ENCODE measurements at places on chromosomes 3 and 15.

- DNase-seq, result no peak
Measured at GRCh38 chr15:92305343-92305742, 88.3 kb upstream of the ST8SIA2 start.

DNA sequence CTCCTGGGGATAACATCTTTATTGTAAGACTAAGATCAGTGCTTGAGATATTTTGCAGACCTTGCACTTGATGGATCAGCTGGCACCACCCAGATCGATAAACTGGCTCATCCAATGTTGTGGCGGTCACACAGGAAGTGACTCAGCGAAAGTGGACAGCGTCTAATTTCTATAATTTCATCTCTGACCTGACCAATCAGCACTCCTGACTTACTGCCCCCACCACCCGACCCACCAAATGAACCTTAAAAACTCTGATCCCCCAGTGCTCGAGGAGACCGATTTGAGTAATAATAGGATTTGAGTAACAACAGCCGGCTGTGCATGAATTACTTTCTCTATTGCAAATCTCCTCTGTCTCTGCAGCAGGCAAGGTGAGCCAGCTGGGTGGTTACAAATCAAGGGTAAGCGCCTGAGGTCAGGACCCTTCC lies 62.7 kb upstream of the RNU6-1 start:
- DNase-seq, result no peak

- no peak for DNase-seq
Measured at GRCh38 chr15:101359365-101359947, 64.4 kb upstream of the SNRPA1 start.

GRCh38 chr3:46858456-46858855 lies 4.8 kb downstream of the MYL3 start:
- DNase-seq, result peak; percentile 33

- no peak for DNase-seq
Measured at GRCh38 chr3:4866866-4867265, 112.4 kb upstream of the BHLHE40 start.

DNA sequence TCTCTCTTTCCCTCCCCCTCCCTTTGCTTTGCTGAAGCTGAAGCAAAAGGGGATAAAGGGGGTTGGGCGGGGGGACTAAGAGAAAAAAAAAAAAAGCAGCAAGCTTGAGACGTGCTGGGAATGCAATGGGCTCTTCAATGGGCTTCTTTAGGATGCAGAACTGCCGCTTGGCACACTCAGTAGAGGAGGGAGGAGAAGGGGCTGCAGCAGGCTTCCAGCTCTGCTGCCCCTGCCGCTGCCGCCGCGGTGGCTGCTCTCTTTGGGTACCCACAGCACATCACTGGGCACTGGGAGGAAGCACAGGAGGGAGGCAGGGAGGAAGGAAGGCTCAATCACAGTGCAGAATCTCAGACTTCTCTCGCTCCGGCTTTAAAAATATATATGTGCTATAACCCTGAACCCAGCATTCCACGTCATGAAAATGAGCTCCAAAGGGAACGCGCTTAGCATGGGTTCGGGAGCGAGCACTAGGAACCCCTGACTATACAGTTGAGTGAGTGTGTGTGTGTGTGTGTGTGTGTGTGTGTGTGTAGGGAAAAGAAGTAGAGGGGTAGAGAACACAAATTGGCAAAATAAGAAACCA lies 3.5 kb downstream of the SLITRK3 start:
- no peak for DNase-seq

GRCh38 chr3:28682121-28682520 lies 333.5 kb upstream of the AZI2 start:
- no peak for DNase-seq

DNA sequence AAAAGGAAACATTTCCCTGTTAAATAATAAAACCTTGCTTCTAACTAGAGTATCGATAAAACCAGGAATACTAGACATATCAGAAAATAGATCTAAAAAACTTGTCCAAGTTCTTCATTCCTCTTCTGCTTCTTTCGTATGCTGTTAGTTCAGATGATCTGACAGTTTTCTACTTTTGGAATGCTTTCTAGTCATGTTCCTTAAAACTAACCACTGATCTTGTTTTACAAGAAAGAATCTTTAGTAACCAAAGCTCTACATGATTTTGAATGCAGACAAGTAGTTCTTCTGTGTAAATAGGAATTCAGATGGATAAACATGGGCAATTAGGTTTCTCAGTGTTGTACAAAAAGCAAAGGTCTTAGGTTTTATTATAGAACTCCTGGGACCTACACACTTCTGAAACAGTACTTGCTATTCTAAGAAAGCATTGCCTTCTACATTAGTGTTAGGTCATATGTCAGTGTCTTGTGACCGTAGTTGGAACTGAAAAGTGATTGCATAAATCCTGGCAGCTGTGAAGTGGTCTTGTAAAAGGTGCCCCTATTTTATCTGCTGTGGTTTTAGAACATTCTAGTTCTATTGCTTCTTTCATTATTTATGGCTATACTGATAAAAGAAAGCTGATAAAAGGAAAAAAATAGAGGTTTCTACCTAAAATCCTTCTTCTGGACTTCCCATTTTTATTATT lies 40.7 kb downstream of the SNRK start:
- no peak for DNase-seq

DNA sequence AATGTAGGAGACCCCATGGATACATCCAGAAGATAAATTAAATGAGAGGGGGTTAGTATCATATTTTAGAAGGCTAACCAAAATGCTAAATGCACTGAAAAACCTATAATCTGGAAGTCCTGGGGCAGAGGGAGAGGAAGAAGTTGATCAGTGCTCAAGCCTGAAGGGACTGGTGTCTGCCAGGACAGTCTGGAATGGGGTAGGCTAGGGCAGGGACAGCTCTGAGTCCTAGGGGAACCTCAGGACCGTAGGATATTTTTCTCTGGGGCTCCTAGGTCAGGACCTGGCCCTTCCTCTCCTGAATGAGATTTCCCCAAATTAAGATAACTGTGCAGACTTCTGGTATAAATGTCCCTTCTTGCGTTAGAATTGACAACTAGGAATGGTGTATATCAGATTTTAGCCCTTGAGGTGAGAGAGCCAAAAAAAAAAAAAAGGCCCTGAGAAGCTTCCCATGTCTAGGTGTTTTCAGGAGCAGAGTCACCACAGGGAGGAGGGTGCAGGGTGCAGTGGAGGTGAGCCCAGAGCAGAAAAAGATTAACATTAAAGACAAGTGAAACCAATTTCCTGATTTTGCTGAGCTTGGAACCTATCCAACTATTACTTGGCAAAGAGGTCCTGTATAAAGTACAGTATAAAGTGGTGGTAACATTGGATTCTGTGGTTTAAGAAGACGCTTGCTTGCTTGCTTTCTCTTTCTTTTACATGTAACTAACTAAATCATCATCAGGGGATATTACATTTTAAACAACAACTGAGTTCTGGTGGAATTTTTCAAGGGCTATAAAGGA lies 63.5 kb downstream of the HACD2 start:
- no peak for DNase-seq

- no peak for DNase-seq
Measured at GRCh38 chr3:100164743-100165142, 50.4 kb upstream of the FILIP1L start.

DNA sequence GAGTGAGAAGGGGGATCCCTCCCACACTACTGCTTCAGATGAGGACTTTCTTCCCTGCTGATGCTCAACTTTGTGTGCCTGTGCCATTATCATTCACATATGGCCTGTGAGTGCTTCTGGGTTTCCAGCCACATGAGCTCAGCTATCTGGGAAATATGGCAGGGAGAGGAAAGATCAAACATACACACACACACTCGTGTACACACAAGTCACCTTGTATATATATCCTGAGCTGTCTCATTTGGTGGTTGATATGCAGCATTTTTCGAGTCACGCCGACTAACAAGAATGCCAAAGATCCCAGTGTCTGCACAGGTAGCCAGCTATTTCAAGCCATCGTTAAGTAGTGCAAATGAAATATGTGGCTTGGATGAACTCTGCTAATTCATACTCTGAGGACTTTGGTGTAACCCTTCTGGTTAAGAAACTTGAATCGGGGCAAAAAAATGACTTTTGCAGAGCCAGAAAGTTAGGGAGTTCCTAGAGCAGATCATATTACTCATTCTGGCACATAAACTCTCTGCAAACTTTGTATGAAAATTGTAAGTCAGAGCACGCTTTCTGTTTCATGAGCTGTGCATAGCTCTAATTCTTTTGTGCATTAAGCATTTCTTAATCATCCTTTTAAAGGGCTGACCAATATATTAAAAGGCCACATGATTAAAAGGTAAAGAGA lies 24.9 kb upstream of the WNT5A start:
- DNase-seq, result no peak

DNA sequence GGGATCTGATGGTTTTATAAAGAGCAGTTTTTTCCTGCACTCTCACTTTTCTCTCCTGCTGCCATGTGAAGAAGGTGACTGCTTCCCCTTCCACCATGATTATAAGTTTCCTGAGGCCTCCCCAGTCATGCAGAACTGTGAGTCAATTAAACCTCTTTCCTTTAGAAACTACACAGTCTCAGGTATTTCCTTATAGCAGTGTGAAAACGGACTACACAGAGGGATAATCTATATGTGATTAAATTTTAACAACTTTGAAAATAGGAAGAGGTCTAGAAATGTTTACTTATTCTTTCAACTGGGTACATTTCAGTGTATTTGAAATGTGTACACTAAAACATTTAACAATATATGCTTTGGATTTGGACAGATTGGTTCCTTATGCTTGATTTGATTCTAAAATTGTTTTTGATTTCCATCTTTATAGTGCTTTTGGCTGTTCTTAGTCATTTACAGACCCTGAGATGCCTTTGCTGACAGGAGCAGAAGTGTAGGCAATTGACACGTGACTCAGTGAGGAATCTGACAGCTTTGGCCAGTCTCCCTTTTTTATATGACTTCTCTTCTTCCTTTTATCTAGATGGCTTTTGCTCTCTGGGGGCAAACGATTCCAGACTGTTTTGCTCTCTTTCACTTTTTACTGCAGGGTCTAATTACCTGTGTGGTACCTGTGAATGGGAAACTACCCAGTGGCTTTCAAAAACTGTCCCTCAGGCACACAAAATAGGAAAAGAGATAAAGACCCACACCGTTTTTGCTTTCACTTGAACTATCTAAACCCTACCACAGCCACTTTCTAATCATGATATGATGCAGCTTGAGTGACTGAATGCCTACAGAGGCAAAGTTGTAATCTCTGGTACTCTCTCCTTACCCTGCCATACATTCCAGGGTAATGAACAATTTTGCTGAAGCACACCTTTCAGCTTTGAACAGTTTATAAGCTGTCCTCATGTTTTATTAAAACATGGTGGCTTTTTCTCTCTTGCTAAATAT lies 422.6 kb downstream of the ROBO1 start:
- no peak for DNase-seq

DNA sequence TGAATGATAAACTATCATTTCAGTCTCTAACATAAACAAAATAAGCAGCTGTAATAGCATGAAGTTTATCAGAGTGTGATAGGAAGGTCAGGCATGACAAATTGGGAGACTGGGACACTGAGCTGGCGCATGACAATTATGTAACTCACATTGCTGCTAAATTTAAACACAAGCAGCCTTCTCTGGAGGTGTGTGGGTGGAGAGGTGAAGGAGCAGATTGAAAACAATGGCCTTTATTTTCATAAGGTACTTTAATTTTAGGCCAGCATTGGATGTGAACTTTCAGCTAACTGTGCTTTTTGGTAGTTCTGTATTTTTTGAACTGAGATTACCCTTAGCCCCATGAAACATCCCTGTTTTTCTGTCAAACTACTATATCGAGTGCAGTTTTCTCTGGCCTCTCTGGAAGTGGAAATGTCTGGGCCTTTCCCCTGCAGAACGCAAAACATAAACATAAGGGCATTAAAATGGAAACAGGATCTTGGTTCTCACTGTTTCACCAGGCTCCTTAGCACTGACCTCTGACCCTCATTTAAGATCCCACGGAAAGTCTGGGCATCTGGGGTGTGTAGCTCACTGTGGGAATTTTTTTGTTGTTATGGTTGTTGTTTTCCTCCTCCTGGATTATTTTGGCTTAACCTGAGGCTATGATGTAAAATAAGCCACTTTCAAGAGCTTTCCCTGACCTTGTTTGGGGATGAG lies 160.1 kb upstream of the DPH6 start:
- DNase-seq, result no peak

DNA sequence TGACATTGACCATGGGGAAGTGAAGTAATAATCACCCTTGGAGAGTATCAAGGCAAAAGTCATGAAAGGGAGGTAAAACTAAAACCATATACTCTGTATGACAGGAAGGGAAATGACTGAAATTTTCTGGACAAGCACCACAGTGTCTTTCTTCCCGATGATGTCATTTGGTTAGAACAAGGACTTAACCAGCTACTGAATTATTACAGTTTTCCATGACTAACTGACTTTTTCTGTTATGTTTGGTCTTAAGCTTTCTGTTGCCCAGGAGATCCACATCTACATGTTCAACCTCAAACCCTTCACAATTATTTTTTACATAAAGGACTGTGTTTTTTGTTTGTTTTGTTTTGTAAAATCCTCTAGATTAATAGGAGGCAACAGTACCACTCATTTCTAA lies 191.9 kb upstream of the IL12A start:
- DNase-seq, result no peak

- peak; percentile 96 for DNase-seq
Measured at GRCh38 chr15:43370975-43371974, at the start of the genes TUBGCP4 and ZSCAN29. Gene TUBGCP4 (plus strand): TSS chr15:43371101. CDS start chr15:43371355, 254 bp downstream. Gene ZSCAN29 (minus strand): TSS chr15:43371043. CDS start chr15:43369913, 1,130 bp downstream.
